Skin of body (tissue), 3 donors: ENCODE measurements at places on chromosomes 5 and 9.

DNA sequence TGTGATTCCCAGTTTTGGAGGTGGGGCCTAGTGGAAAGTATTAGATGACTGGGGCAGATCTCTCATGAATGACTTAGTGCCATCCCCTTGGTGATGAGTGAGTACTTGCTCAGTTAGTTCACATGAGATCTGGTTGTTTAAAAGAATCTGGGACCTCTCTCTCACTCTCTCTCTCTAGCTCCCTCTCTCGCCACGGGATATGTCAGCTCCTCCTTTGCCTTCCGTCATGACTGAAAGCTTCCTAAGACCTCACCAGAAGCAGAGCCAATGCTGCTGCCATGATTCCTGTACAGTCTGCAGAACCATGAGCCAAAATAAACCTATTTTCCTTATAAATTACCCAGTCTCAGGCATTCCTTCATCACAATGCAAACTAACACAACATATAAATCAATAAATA is 176.7 kb downstream of the PRELID2 start:
- no peak for DNase-seq

DNA sequence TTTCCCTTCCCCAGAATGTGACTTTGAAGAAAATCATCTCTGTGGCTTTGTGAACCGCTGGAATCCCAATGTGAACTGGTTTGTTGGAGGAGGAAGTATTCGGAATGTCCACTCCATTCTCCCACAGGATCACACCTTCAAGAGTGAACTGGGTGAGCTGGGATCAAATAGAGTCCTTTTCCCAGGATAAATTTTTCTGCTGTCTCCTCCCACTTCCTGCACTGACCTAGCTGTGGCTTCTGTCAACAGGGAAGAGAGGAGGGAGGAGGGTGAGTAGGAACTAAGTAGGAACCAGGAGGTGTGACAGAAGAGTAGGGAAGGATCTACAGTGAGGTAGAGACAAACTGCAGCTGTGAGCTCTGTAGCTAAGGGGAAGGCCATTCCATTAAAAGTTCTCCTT is 69.3 kb downstream of the MAMDC2 start:
- DNase-seq = no peak

DNA sequence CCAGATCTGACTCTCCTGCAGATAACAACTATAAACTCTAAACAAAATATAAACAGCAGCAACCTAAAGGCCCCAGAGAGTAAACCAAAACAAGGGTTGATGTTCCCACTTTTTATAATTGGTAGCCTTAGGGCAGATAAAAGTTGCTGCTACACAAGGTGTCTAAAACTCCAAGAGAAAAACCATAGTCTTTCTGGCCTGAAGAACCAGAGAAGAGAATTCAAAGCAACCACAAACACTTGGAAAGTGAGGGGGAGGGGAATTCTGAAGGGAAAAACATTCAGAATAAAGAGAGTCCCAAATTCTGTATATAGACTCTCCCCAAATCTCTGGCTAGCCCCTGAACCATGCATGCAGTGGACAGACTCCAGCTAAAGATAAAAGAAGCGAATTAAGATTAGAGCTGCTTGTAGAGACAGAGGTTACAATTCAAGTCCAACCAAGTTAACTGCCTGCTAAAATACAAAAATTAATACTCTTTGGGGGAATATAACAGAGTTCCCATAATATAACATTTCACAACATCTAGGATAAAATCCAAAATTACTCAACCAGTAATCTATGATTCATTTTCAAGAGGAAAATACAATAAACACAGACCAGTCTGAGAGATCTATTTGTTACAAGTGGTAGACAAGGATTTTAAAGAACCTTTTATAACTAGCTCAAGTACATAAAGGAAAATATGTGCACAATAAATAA is 37.5 kb upstream of the RGMB start:
- no peak for DNase-seq

DNA sequence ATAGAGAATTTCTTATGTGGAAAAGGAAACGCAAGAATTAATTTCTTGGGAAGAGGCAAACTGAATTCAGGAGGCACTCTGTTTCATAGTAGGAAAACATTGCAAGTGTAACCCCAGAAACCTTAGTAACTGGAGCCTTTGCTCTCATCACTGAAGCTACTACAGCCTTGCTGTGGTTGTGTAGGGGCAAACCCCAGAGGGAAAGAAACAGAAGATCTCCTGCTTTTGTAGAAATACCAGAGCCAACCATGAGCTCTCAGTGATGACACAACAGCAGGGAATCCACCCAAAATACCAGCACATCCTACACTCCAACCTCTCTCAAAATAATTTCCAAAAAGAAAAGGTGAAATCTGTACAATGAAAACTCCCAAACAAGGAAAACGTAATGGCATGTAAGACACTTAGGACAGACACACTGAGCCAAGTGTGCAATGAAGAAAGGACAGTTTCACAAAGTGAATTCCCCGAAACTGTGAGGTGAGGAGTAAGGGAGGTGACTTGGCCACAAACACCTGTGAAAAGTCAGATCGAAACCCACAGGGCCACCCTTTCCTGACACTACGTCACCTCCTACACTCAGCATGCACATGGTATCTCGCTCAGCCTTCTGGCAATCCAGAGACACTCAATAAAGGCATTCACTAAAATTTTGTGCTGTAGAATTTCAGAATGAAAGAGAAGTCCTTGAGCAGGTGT is 8.5 kb upstream of the ACSL6 start:
- no peak for DNase-seq

DNA sequence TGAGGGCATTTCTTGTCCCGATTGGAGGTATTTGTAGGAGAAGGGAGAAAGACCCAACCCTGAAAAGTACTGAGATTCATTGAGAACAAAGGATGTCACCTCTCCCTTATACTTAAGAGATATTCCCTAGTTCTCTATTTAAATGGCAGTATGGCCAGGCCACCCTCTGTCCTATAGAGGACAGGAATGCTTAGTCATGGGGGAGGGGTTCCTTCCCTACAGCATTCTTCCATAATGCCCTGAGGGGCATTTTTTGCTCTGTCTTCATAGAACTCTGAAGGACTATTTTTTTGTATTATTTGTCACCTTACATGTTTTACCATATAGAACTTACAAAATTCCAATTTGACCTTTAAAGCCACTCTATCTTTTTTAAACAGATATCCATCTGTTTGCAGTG is 176.3 kb downstream of the TMEM161B start:
- DNase-seq = no peak

GRCh38 chr9:33229359-33230114 is 10.4 kb upstream of the SPINK4 start:
- DNase-seq = no peak

DNA sequence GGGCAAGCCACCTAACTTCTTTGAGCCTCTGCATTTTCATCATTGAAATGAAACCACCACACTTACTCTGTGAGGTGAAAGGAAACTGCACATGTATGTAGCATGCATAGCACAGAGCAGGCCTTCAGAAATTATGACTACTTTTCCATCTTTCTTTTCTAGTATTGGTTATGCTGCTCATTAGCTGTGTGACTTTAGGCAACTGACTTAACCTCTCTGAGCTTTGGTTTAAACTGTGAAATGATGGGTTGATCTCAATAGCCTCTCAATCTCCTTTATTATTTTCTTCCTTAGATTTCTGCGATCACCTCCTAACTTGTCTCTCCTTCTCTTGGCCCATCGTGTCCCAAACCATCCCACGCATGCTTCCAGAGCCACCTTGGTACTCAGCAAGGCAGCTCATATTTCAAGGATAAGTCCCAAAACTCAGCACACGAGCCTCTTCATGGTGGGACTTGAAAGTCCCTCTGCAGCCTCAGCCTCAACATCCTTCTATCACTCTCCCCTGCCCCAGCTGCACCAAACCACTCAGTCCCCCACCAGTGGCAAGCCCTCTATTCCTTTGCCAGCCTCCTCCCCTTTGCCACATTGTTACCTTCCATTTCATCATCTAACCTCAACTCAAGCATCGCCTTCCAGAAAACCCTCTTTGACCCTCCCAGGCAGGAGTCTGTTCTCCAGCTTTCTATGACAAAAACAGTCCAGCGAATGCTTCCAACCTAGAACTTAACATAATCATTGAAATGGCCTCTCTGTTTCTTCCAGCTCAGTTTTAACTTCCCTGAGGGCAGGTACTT is 60.3 kb upstream of the DNAH5 start:
- no peak for DNase-seq

GRCh38 chr5:96489532-96489931 is 56.5 kb upstream of the PCSK1 start:
- DNase-seq = no peak

DNA sequence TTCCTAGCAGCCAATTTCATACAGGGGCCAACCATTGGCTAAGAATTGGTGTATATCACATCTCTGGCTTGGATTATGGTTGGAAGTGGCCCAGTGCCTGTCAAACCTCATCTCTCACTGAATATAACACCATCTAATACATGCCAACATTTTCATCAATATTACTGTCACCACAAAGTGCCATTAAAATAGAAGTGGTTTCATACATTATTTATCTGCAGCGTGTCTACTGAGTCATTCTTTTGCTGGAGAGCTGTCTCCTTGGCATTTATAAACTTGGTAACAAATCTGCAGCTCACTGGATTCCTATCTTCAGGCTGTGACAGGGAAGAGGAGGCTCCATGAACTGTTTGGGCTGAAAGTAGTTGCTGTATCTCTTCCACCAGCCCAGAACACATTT is 70.9 kb downstream of the PTTG1 start:
- DNase-seq = no peak

DNA sequence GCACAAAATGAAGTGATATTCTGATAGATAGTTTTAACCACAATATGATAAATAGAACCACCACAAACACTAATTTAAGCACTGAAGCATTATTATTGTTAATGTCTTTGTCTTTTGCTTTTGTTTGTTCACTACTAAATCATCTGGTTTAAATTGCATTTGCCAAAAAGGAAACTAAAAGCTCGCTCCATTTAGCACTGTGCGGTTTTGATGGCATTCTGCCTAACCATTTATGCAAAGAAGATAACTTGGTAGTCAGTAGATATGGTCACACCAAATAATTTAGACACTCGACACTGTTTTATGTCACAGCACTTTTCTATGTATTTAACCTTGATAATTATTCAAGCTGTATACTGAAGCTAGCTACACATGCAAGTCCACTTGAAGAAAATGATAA is 849.8 kb upstream of the CDH6 start:
- no peak for DNase-seq

- DNase-seq = no peak
These were observed 72.7 kb upstream of the SPATA31D4 start for GRCh38 chr9:81855538-81855937.

DNA sequence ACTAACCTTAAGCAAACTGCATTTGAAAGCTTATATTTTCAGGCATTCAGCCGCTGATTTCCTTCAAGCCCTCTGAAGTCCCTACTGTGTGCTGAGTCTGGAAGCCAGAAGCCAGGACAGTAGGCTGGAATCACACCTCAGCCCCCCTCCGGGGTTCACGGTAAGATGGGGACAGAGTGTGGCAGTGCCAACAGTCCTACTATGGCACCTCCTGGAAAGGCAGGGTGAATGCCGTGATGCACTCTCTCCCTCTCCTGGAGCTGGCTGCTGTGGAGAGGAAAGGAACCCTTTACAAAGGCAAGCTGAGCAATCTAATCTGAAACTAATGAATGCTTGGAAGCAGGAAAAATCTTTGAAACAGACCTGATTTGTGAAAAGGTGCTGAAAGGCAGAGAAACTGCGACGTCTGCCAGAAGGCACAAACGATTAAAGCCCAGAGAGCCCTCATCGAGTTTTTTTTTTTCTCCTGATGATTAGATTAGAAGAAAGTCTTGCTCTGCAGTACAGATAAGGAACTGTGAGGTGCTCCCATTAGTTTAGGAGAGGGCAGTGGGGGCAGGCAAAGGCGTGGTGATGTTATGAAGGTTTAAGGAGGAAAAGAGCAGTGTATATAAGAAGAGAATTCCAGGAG is 21.0 kb downstream of the ANKH start:
- no peak for DNase-seq

DNA sequence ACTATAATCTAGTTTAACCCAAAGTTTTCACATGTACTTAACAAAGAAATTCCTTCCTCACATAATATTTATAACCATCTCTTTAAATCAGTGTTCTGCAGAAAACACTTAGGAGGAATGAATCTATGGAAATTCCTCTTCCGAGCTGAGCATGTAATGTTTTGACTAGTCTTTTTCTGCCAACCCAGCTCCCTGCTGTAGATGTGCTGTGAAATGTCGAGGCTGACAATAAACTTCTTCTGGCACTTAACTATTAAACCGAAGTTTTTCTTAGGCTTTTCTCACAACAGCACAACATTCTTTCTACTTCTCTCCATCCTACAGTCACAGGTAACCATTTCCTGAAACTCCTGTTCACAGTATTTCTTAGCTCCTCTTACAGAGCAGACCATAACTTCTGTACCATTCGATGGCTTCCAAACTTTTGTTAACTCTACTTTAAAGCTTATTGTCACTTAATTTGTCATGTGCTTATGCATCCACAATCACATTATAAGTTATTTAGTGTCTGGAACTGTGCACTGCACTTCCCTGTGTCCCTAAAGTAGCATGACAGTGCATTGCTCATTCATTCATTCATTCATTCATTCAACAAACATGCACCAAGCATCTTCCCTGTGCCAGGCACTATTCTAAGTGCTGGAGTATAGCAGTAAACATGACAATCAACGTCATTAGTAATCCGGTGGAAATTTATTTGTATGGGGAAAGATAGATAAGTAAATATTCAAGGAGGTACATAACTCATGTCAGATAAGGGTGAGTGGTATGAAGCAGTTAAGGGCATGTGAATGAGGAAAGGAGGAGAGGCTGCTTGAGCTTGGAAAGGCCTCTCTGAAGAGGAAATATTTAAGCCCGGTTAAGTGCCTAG is 54.6 kb downstream of the TSSK1B start:
- DNase-seq = no peak

GRCh38 chr9:129457325-129457779 is 163.5 kb downstream of the C9orf50 start:
- DNase-seq = no peak

- no peak for DNase-seq
These were observed 386.6 kb upstream of the RPS23 start for GRCh38 chr5:82664732-82665131.

DNA sequence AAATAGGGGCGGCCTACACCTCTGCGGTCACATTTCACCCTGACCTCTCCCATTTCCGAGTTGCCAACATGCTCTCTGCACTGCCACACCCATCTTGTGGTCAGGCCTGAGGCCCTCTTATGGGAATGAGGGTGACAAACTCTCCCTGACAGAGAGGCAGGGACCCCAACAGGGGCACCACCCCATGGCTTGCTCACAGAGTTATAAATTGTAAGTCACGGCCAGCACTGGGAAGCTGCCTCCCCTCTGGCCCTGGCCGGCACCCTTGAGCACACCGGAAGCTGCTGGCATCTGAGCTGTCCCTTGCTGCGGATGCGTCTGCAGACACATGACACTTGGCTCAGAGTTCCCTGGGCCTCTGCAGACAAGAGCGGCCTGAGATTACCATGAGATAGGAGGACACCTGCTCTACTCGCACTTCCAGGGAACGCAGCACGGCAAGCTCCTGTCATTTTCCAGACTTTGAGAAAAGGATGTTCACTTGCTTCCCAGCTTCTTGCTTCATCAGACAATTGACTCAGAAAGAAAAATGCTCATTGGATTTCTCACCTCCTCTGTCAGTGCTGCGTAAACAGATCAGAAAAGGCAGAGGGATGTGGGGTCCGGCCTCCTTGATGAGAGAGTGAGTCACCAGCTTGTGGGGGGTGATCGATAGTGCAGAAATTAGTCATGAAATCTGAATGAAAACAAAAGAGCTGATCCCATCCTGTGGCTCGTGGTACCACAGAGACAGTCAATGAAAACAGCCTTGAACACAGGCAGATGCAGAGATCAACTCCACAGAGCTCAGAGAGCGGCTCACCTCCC is 269.8 kb downstream of the SYK start:
- DNase-seq = no peak
